ENCODE measurements at places on chromosomes 12 and 14.

DNA sequence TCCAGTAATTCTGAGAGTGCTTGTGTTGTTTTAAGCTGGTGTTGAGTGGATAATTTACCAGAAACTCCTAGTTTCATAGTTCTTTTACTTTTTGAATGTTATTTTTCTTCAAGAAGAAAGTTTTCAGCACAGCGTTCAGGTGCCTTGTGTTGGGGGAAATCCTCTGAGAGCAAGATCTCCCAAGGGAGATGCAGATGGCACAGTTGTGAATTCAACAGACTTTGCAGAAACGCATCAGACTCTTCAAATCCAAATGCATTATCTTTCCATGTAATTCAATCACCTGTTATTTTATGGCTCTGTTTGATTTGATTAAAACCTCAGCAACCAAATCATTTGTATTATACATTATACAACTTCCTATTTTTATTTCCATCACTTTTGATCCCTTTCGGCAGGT, 439.9 kb downstream of the EGLN3 start:
- no peak for DNase-seq

- peak; percentile 17 for DNase-seq
Observed at GRCh38 chr12:101969-102878, 35.7 kb downstream of the IQSEC3 start.

GRCh38 chr12:45014396-45014795, 36.5 kb downstream of the DBX2 start:
- no peak for DNase-seq

DNA sequence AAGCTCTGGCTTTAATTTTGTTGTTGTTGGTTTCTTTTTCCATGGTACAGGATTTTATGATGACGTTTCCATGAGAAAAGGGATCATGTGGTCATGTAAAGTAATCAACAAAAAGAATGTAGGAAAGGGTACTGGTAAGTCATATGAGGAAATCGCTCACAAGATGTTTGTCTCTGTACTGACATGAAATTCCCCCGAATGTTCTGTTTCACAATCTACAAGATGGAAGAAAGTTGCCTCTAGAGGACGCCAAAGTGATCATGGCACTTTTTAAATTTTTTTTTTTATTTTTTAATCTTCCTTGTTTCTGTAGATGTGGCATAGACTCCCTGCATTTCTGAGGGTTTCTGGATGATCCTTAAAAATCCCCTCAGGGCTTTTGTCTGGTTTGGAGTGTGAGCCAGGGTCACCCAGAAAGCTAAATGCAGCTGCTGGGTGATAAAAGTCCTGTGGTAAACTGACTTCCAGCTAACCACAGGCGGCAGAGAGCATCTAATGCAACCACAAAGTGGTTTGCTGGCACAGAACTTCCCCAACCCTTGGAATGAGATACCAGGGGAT, 393.5 kb downstream of the CCDC91 start:
- no peak for DNase-seq

DNA sequence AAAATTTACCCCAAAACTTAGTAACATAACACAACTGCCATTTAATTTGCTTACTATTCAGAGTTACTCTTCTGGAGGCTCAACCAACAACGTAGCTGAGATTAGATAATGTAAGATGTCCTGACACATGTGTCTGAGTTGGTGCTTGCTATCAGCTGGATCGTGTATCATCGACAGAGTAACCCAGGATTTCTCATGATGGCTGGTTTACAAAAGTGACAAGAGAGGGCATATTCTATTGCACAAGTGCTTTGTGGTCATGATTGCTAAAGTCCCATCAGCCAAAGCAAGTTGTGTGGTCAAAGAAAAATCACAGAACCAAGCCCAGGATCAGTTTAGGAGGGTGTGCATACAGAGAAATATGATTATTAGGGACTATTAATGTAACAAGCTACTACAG, 73.4 kb downstream of the CAPZA3 start:
- no peak for DNase-seq

- DNase-seq = no peak
Observed at GRCh38 chr12:8958066-8958465, 8.6 kb upstream of the M6PR start.

DNA sequence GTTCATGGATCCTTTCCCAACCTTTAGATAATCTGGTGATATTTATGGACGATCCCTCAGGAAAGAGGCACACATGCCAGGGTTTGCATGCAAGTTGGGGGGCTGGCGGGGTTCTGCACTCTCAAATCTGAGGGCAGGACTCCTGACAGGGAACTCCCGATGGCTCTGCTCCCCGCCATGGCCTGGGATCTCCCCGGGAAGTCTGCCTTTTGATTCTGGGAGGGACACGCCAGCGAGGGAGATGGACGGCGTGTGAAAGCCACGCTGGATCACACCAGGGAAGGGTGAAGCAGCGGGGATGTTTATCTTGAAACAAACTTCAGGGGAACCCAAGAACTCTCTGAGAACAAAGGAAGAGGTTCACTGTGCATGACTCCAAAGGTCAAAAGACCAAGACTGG, 43.6 kb downstream of the LGMN start:
- no peak for DNase-seq

DNA sequence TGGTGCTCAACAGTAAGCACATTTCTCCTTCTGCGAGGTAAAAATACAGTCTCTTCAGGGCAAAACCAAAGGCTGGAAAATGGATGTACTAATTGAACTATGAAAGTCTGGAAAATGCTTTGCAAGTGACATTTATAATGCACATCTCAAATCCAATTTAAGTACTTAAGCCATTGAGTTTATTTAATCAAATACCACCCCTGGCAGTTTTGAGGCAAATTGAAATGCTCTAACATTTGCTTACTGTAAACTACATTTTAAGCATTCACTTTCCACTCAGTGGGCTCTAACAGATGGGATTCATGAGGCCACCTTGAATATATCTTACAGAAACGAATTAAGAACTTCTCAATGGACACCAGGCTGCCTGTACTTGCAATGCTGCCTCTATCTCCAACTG, 69.7 kb downstream of the HELB start:
- no peak for DNase-seq

GRCh38 chr12:24750263-24750662, 198.6 kb downstream of the BCAT1 start:
- no peak for DNase-seq

- no peak for DNase-seq
Observed at GRCh38 chr12:10634427-10634826, 21.0 kb upstream of the MAGOHB start.

GRCh38 chr12:116067892-116068291, 209.6 kb downstream of the MED13L start:
- no peak for DNase-seq

GRCh38 chr14:96177766-96178375, 26.8 kb upstream of the BDKRB2 start:
- DNase-seq = no peak

DNA sequence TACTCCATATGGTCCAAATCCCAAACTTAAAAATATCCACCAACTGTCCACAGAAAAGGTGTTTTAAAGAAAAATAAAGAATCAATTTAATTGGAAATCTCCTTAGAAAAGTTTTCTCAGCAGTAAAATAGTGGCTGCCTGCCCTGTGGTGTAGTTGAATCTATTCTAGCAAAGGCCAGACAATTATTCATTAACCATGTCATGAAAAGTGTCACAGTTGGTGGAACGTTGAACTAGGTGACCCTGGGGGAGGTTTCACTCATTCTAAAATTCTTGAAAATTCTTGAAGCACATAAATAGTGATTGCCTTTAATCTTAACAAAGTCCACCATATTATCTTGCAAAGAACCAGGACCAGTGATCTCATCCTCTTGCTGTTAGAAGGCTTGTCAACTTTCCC, 78.4 kb upstream of the GZMB start:
- DNase-seq = no peak

- peak; percentile 39 for DNase-seq
Observed at GRCh38 chr14:75427482-75428229, at the start of gene JDP2. Gene JDP2, plus strand, starts transcription at chr14:75428022. Its CDS starts 9,899 bp downstream, at chr14:75437921.

- no peak for DNase-seq
Observed at GRCh38 chr12:122999196-122999946, 18.9 kb downstream of the ARL6IP4 start.

- DNase-seq = no peak
Observed at GRCh38 chr12:111367661-111368221, 1.2 kb downstream of the PHETA1 start.

DNA sequence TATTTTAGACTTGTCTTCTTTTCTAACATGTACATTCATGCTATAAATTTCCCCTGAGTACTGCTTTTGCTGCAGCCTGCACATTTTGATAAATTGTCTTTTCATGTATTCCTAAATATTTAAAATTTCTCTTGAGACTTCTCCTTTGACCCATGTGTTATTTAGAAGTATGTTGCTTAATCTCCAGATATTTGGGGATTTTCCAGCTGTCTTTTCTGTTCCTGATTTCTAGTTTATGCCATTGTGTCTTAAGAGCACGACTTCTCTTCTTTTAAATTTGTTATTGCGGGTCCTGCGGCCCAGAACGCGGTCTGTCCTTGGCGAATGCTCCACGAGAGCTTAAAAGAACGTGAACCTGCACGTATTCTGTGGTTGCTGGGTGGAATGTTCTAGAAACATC, 136.4 kb downstream of the KIF26A start:
- no peak for DNase-seq

GRCh38 chr12:55925870-55926737, 1.6 kb downstream of the PYM1 start:
- DNase-seq = no peak

DNA sequence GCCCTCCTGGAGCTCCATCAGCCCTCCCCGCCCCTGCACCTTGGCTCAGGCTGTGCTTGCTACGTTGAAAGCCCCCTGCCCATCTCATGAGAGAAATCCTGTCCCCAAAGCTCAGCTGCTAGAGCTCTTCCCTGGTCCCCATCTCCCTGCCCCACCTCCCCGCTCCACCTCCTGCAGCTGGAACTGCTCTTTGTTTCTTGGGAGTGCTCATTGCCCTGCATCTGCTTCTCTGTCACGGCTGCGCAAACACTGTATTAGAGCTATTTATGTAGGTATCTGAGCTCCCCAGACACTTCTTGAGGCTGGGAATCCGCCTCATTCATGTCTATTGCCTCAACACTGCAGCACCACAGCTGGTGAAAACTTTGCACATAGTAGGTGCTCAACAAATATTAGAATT, 32.8 kb upstream of the PRIMA1 start:
- no peak for DNase-seq

- no peak for DNase-seq
Observed at GRCh38 chr14:104697892-104698583, 8.6 kb downstream of the INF2 start.

- DNase-seq = no peak
Observed at GRCh38 chr12:58575256-58575655, 345.0 kb downstream of the LRIG3 start.

- no peak for DNase-seq
Observed at GRCh38 chr12:16303939-16304338, 26.5 kb upstream of the SLC15A5 start.

DNA sequence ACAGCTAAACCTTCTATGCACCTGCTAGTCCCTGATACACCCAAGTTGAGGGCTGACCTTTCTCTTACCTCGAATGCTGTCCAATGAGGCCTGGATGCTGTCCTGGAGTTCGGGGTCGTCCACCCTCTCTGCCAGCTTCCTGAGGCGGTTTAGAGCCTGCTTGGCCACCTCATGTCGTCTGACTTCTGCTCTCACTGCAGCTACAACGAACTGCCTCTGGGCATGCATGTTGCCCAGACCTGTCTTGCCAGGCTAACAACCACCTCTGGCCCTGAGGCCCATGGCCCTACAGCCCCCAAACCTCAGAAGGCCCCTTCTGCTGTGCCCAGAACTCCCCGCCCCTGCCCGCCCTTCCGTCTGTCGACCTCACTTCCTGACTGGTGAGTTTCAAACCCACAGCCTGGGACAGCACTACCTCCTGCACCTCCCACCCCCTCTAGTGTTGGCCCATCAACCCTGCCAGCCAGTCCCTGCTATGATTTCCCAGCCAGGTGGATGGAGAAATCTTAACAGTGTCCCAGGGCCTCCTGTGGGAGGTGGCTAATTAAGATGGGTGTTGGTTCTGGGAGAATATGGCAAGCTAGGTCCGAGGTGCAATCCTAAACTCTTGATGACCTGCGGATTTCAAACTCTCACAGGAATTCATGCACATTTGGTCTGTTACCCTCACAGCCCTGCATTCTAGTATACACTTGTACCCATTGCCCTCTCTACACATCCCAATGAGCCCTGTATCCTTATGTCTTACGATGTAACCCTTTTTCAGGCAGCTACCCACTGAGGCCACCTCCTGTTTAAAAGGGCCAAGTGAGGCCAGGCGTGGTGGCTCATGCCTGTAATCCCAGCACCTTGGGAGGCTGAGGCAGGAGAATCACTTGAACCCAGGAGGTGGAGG, 2.7 kb upstream of the TSPAN31 start:
- DNase-seq = no peak

GRCh38 chr12:25713264-25713663, 160.2 kb upstream of the LMNTD1 start:
- no peak for DNase-seq

DNA sequence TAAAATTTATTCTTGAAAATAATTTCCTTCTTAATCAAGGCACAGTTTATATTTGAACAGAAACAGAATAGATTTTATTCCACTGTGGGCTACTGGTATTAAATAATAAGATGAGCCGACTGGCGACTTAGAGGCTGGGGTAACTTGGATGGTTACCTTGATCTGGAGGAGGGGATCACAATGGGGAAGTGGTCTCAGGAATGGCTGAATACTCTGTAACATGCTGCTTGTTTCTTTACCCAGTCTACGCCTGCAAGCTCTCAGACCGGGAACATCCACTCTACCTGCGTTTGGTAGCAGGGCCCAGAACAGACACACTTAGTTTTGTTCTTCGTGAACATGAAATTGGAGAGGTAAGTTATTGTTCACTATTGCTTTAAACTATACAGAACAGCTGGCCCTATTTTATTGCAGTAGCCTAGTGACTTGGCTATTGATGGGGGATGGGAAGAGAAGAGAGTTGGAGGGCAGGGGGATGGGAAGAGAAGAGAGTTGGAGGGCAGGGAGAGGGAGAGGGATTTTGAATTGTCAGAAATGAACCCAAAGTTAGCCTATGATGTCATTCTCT, 67.9 kb downstream of the GNS start:
- no peak for DNase-seq

GRCh38 chr12:132986885-132987225, 688 bp downstream of the ZNF26 start:
- DNase-seq = no peak

GRCh38 chr12:5184186-5184585, 140.5 kb downstream of the KCNA5 start:
- DNase-seq = no peak

DNA sequence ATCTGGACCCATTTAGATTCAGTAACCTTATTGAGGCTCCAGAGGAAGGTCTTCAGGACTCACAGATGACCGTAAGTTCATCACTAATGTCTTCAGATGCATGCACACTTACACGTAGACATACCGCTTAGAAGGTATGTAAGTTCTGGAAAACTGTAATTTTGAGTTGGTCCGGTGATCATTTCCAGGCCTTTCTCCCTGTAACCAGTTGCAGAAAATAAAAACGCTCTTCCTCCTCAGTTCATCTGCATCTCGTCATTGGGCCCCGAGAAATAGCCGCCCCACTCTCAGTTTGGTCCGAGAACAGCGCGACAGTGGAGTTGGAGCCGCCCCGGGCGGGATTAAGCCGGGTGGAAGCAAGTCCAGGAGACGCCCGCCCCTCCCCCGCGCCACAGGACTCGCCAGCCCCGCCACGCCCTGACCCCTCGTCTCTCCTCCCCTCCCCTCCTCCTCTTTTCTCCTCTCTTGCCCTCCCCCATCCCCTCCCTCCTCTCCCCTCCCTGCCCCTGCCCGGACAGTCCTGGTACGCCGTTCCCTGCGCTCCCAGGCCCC, 83.7 kb downstream of the TNFAIP2 start:
- DNase-seq = no peak

- DNase-seq = no peak
Observed at GRCh38 chr14:55146425-55146824, 17.4 kb downstream of the LGALS3 start.

Data from NCI-H1092 (cell line).